A549 treated with ZK216348 at 1 μM for 4 hours (cell line): ENCODE measurements at places on chromosomes 4 and X. TPM values are rescaled to one million over a fixed set of nuclear protein-coding genes. Genes with fewer than 3 reads are reported as not detected.

The MMAA gene
- total RNA-seq = 0.98 to 2.3 TPM (median 1.8 TPM) in 5 replicates

The CHIC1 gene
- 3.9 to 6.3 TPM (median 4.2 TPM) in 5 replicates for total RNA-seq

The PPP1R2C gene
- total RNA-seq = not detected in 5 replicates

The NAT8L gene
- total RNA-seq = 6.2 to 15.6 TPM (median 15.4 TPM) in 5 replicates

The CLDN24 gene
- total RNA-seq = not detected in 5 replicates

The TRIML2 gene
- total RNA-seq = 45.0 to 76.9 TPM (median 54.9 TPM) in 5 replicates

The ARMCX2 gene
- total RNA-seq = not detected in 5 replicates

The PABPC4L gene
- total RNA-seq = 0.02 to 0.10 TPM (median 0.07 TPM) in 4 of 5 replicates, not detected in the other

The SETD7 gene
- 28.4 to 46.0 TPM (median 40.6 TPM) in 5 replicates for total RNA-seq

The F9 gene
- total RNA-seq = not detected in 5 replicates

The SPANXC gene
- total RNA-seq = 0.74 to 2.4 TPM (median 0.76 TPM) in 3 of 5 replicates, not detected in the others

The CCNB3 gene
- total RNA-seq = 0.31 to 2.1 TPM (median 0.82 TPM) in 5 replicates

The CENPI gene
- 8.2 to 14.1 TPM (median 12.5 TPM) in 5 replicates for total RNA-seq

The CLDN22 gene
- not detected in 5 replicates for total RNA-seq

The LAGE3 gene
- total RNA-seq = 38.8 to 73.0 TPM (median 64.3 TPM) in 5 replicates

The PDE6B gene
- not detected in 5 replicates for total RNA-seq

The SCFD2 gene
- total RNA-seq = 6.5 to 8.1 TPM (median 7.4 TPM) in 5 replicates

The TMEM255A gene
- 0.11 to 0.16 TPM (median 0.14 TPM) in 5 replicates for total RNA-seq

The BMP3 gene
- total RNA-seq = not detected in 5 replicates

The MFAP3L gene
- total RNA-seq = 3.9 to 5.7 TPM (median 4.2 TPM) in 5 replicates

The PDZD4 gene
- total RNA-seq = 2.9 to 4.8 TPM (median 3.6 TPM) in 5 replicates

The UGT2B7 gene
- total RNA-seq = 0.16 to 0.39 TPM (median 0.21 TPM) in 5 replicates

The GABRQ gene
- 0.17 to 0.28 TPM (median 0.20 TPM) in 5 replicates for total RNA-seq

The MAGEA9B gene
- total RNA-seq = not detected in 5 replicates

The XG gene
- total RNA-seq = not detected in 5 replicates

The CENPVL1 gene
- total RNA-seq = not detected in 5 replicates

The SAT1 gene
- total RNA-seq = 328 to 528 TPM (median 431 TPM) in 5 replicates

The SLBP gene
- 65.9 to 103 TPM (median 70.6 TPM) in 5 replicates for total RNA-seq

The COL25A1 gene
- not detected in 5 replicates for total RNA-seq

The CXCL1 gene
- total RNA-seq = 8.3 to 14.5 TPM (median 12.0 TPM) in 5 replicates

The IL1RAPL1 gene
- total RNA-seq = not detected in 5 replicates

The TCP11X2 gene
- not detected in 5 replicates for total RNA-seq

The CHM gene
- total RNA-seq = 6.5 to 10.1 TPM (median 8.8 TPM) in 5 replicates

The AMOT gene
- 0.04 to 0.07 TPM in 2 of 5 replicates, not detected in the others for total RNA-seq

The QRFPR gene
- 0.12 TPM in 1 of 5 replicates, not detected in the others for total RNA-seq

The CPEB2 gene
- 7.6 to 11.0 TPM (median 8.2 TPM) in 5 replicates for total RNA-seq
